ENCODE measurements at places on chromosomes 7 and 10.

DNA sequence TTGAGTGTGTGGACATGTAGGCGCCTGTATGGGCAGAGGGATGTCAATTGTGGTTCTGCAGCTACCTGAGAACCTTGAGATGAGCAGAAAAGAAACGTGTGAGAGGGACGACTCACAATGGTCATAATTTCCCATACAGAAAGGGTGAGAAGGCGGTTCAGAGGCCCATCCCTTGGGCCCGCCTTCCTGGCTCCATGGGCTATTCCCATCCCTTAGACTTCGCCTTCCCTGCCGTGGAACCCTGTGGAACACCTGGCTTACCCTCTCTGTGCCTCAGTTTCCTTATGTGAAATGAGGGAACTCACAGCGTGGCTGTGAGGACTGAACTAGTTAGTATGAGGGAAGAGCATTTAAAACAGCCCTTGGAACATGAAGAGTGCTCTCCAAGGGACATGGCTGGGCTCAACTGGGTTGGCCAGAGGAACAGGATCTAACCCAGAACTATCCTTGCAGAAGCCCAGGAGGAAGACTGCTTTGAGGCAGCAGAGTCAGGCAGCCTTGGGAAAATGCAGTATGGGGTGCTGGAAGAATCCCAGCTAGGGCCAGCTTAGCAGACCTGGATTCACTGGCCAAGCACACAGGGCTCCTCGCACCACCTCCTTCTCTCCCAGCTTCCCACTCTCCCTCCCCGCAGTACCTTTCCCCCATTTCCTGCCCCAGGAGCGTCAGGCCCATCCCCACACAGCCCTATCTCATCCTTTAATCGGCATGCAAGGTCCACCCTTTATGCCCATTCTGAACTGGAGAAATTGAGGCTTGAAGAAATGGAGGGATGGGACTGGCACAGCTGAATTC, 11.1 kb upstream of the ZMIZ1 start:
- no peak for DNase-seq

DNA sequence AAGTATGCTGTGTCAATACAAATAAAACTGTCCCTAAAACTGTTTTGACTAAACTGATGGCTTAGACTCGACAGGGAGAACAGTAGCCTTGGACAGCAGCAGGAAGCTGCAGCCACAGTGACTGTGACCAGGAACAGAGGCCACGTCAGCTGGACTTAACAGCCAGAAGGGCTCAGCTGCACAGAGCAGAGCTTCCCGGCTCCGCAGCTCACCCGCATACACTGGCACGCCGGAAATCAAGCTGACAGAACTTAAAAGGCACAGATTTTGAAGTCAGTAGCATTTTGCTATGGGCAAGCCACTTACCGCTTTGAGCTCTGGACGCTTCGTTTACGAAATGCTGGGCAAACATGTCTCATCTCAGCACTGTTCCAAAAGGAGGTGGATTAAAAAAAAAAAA, 769.7 kb upstream of the AUTS2 start:
- DNase-seq: no peak

DNA sequence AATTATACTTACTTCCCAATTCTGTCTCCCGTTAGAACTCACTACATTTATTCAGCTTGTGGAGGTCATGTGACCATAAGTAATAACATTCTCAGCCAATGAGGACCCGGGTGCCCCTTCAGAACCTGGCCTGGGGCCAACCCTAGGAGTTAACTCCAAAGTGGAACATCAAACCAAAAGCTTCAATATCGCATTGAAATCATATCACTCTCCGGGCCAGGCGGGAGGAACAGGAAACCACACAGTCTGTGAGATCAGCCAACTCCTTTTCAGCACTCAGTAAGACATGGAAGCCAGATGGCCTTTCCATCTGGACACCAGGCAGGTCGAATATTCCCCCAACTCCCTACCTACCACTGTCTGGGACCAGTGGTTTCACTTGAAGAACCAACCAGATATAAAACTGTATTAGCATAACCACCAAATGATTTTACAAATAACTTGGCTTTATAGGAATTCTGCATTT, 5.5 kb downstream of the CREB3L2 start:
- peak; percentile 93 for DNase-seq

- DNase-seq: no peak
Observed at GRCh38 chr7:137480401-137480800, 136.9 kb upstream of the PTN start.

DNA sequence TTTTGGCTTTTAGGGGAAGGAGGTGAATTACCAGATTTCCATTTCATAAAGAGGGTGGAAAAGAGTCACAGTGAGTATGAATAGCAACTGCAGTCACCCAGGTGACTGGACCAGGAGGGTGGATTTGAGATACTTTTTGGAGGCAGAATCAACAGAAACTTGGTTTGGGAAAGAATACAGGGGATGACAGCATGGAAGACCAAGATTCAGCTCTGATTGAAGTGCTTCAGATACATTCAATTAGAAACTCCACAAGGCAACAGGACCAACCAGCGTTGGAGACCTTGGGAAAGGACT, 83.0 kb downstream of the SGMS1 start:
- no peak for DNase-seq

DNA sequence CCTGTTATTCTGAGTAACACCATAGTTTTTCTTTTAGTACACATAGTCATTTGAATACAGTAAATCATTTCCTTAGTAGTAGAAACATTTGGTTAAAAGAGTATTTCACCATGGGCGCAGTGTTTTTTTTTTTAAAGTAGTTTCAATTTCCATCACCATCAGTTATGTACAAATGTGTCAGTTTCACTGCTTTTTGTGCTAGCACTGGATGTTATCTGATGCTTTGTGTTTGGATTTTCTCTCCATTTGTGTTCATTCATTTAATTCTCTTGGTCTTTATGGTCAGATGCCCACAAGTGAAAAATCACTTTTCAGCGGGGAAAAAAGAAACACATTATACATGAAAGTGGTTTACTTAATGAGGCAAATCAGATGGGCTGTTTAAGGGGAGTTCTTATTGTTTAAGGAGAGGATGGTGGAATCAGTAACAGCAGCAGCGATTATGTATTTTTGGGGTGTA, 16.0 kb upstream of the HK1 start:
- DNase-seq: no peak

GRCh38 chr10:122181041-122181732, 89.9 kb upstream of the BTBD16 start:
- peak; percentile 45 for DNase-seq

- no peak for DNase-seq
Observed at GRCh38 chr10:80612261-80612660, 74.6 kb downstream of the SH2D4B start.

- no peak for DNase-seq
Observed at GRCh38 chr7:18997477-18998150, 119.8 kb downstream of the TWIST1 start.

DNA sequence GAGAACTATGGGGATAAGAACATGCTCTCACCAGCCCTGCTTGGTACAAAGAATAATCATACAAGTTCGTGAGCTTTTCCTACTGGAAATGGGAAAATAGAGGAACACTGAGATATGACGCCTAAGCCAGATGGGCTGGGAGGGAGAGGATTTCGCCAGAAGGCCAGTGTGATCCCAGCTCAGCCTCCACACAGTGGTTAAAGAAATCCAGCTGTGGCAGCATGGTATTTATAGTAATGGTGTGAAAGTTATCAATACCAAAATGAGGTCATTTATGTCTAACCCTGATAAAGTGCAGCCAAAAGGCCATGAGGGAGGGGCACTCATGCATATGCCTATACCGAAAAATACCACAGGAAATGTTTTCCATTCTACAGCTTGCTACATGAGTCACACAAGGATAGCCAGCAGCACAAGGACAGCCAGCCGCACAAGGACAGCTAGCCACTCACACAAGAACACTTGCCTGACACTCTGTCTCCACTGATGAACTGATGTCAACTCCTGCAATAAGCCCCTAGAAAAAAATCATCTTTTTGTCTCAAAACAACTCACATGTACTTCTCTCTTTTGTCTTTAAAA, 49.4 kb downstream of the FRMPD2 start:
- DNase-seq: peak; percentile 11

All from fibroblast of pulmonary artery (primary cell).